ENCODE measurements at places on chromosomes 11 and 22.

GRCh38 chr11:112129656-112130055, 34.2 kb downstream of the IL18 start:
- no peak for DNase-seq

- no peak for DNase-seq
Observed at GRCh38 chr11:108663154-108663877, 1.6 kb upstream of the DDX10 start.

DNA sequence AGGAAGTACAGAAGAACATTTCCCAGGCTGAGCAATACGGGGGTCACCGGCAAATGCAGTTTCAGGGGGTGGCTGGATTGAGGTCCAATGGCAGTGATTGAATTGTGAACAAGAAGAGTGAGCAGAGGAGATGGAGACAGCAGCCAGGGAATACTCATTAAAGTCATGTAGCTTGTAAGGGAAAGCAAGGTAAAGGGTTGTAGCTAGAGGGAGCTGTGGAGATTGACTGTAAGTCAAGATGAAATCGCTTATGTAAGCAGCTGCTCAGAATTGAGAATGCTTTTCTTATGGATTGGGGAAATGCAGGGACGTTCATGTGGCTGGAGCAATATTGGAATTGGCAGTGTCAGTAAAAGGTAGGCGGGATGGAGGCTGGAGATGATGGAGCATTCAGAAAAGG, 111.4 kb upstream of the TBCEL start:
- DNase-seq = no peak

DNA sequence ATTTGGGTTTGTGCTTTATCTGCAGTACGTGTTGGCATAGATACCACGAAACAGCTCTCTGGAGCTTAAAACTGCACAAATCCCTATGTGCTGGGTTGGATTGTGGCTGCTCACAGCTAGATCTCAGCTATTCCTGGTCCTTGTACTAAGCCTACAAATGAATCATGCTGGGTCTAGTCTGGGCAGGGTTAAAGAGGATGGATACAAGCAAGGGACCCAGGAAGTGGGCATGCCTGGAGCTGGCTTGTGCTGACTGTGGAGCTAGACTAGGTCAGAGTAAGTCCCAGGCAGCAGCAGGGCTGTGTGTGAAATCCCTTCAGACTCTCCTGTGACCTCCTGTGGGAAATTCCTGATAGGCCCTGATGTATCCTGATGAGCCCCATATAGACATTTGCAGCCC, 3.9 kb upstream of the E2F8 start:
- no peak for DNase-seq

DNA sequence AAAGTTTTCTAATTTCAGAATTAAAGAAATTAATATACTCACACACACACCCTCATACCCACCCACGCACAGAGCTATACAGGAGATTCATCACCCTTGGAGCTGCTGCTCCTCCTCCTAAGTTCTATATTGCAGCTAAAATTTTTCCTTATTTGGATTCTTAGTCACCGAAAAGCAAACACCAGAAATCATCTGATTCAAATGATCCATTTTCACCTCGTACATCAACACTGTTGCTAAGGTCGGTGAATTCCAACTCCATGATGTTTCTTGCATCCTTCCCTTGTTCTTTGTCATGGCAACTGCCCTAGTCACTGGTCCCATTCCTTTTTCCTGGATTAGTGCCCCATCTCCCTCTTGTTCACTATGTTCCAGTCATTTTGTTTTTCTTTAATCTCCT, 286.2 kb downstream of the GRM5 start:
- no peak for DNase-seq

GRCh38 chr11:103266167-103266831, 157.1 kb downstream of the DYNC2H1 start:
- DNase-seq = no peak

- no peak for DNase-seq
Observed at GRCh38 chr22:38088629-38089473, 4.9 kb upstream of the SLC16A8 start.

DNA sequence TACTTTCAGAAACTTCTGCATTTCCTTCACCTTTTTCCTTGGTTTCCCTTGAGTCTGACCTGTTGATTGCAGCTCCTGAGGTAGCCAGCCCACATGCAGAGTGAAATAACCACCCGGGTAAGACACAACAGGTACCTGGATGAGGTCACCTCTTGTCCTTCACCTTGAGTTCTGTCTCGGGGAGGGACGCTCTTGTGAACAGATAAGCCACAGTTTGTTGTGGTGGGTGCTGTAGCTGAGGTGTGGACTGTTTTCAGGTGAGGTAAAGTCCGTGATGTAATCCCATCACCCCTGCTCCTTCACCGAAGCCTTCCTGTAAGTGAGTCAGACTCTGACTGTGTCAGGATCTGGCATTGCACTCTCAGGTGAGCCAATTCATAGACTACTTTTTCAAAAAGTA, 183.1 kb downstream of the NAV2 start:
- no peak for DNase-seq

Measured in CD4-positive, alpha-beta T cell treated with Interleukin-17A for 1 hour (primary cell).